ENCODE measurements at places on chromosomes 2 and 18.

GRCh38 chr2:1556286-1556685, 143.0 kb downstream of the TPO start:
- no peak for DNase-seq

DNA sequence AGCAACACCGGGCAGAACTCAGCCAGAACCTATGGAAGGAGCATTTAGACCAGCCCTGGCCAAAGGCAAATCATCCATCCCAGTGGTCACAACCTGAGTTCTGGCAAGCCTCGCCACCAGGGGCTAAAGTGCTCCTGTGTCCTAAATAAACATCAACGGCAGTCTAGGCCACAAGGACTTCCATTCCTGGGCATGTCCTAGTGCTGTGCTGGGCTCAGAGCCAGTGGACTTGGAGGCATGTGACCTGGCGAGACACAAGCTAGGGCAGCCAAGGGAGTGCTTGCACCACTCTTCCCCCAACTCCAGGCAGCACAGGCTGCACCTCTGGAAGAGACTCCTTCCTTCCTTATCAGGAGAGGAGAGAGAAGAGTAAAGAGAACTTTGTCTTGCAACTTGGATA, 69.0 kb downstream of the ST6GAL2 start:
- DNase-seq: no peak

DNA sequence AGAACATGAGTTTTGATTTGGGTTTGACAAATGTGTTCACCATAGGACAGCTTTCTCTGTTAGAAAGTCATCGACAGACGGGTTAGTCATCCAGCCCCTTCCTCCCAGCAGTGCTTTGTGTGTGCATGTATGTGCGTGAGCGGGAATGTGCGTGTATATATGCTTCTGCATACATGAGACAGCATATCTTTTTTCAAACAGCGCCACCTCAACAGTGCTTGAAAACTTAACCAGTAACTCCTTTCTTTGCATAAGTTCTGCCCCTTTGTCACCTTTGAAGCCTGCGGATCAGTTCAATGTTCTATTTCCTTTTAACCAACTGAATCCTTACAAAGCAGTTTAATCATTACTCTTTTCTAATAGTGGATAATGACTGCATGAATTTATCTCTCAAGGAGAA, 351.4 kb downstream of the LPIN1 start:
- DNase-seq: no peak

DNA sequence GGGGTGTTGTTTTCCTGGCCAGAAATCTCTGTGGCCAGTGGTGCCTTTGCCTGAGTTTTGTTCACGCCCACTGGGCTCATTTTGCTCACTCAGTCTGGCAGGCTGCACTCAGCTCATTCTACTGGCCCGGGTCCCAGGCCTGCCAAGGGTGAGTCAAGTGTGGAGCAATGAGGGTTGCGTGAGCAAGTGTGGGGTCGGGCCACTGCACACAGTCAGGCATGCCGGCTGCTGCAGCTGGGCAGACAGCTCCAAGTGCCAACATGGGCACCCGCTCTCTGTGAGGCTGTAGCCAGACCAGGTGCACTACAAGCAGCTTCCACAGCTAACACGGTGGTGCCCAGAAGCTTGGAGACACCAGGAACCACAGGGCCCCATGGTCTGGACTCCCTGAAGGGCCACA, 801.1 kb upstream of the RAB6C start:
- no peak for DNase-seq

GRCh38 chr2:46350029-46350689, 53.0 kb downstream of the EPAS1 start:
- no peak for DNase-seq

DNA sequence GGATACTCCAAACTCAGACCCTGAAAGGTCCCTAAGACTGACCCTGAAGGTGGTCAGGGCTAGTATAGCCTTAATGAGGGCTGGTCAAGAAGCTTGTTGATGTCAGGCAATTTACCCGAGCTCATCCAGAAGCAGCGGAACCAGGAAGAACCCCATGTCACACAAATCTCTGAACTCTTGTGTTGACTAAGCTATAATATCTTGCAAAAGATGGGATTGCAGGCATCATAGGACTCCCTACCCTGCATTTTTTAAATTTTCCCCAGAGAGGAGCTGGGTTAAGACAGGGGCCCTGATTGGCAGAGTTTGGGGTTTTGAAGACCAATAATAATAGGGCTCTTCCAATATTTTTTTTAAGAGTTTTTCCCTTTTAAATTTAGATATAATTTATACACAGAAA, 2.0 kb upstream of the PLEKHB2 start:
- DNase-seq: no peak

GRCh38 chr2:172877826-172878225, 142.2 kb downstream of the RAPGEF4 start:
- DNase-seq: no peak

GRCh38 chr2:152598975-152599759, 118.1 kb downstream of the PRPF40A start:
- no peak for DNase-seq

DNA sequence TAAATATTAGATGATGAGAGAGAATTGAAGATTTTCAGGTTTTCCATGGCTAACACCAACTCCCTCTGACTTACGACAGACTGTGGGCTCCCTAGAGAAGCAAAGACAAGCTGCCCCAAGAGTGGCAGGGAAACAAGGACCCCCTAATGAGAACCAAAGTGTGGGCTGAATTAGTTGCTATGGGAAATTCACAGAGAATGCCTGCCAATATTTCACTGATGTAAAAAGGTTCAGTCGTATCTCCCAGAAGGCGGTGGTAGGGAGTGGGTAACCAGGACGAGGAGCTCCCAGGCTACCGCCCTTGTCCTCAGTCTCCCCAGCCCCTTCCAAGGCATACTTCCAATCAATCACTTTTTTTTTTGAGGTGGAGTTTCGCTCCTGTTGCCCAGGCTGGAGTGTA, 113.6 kb downstream of the LAMA1 start:
- no peak for DNase-seq

DNA sequence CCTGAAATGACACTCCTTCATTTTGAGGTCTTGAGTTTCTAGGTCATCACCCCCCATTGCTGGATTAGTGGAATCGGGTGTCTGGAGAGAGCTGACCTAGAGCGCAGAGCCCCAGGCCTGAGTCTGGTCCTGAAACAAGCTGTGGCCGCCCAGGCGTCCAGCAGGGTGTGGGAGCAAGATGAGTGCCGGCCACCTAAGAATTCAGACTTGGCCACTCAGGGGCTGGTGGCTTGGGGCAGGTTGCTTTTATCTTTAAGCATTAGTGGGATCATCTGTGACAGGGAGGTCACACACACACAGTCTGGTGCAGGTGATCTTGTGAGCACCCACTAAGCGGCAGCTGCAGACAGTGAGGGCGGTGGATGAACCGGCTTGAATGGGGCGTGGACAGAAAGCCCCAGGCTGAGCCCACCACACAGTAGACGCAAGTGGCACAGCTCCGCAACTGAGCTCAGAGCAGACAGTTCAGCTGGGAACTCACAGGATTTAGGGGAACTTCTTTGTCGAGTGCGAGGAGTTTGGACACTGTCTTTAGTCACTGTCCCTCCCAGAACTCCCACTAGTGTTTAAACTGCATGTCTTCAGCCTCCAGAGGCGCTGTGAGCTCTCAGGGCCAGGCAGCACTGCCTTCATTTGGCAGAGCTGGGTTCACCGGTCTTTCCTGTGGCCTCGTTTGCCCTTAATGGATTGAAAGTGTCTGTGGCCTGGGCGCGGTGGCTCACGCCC, 21.5 kb downstream of the ITGB1BP1 start:
- no peak for DNase-seq

- no peak for DNase-seq
Observed at GRCh38 chr2:232977438-232977971, 35.6 kb downstream of the NGEF start.

DNA sequence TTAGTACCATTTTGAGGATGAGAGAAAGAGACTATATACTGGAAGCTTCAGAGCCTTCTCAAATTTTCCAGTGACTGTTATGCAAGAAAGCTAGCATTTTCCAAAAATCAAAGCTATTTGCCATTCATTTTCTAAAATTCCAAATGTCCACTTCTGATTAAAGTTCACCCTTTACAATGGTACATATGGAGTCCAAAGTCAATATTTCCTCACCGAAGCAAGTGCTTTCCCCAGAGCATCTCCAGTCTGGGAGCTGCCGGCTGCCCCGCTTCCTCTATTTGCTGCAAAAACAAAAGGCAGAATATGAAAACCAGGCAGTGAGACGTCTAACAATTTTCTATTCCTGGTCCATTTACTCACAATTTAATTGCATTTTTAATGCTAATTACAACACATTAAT, 302.0 kb upstream of the CCDC68 start:
- no peak for DNase-seq

DNA sequence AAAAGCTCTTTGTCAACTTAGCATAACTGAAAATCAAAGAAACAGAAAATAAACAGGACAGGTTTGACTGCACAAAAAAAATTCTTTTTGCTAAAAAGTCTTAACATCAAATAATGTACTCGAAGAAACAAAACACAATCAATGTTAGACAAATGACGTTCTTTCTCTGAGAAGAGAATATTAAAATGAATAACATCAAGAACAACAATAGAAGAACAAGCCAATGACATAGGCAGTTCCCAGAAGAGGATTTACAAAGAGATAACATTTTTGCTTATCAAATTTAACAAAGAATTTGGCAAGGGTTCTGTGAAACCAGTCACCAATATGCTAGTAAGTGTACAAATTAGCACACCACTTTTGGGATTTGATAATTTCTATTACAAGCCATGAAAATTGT, 5.8 kb downstream of the GPR55 start:
- DNase-seq: no peak

DNA sequence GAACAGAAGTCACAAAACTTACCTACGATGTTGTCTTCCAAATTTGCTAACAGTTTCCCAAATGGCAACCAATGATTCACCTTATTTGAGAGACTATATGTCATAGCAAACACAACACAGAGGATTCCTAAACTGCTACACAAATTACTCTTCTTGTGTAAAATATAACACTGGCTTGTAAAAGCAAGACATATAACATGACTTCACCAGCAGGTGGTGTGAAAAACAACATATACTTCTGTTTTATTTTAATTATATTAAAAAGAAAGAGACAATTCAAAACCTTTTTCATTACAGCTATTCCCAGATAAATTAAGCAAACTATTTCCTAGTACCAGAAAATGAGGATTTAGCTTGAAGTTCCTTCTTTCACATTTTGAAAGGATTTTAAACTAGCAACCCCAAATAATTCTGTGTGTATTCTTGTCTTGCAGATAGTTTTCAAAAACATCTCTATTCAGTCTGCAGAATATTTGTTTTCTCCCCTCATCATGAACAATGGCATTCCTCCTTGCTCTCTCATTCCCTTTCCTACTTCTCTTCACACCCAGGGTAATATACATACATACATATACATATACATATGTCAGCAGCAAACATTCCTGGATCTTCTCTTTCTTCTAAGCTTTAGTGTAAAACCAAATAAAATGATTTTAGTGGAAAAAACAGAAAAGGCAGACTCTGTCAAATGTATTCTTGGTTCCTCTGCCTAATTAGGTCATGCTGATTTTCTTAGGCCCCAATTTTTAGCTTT, 62.1 kb downstream of the SCN3A start:
- no peak for DNase-seq

- DNase-seq: peak; percentile 8
Observed at GRCh38 chr2:69830045-69830905, 815 bp downstream of the GMCL1 start.

- DNase-seq: no peak
Observed at GRCh38 chr18:10526561-10526949, 728 bp downstream of the NAPG start.

- no peak for DNase-seq
Observed at GRCh38 chr18:72866442-72866900, 1.3 kb downstream of the NETO1 start.

Measured in stimulated activated CD8-positive, alpha-beta memory T cell treated with anti-CD3 and anti-CD28 coated beads, Interleukin-15, amount 100 ng/mL, for 1 hour (primary cell).